ENCODE measurements at places on chromosomes 13 and 19.

DNA sequence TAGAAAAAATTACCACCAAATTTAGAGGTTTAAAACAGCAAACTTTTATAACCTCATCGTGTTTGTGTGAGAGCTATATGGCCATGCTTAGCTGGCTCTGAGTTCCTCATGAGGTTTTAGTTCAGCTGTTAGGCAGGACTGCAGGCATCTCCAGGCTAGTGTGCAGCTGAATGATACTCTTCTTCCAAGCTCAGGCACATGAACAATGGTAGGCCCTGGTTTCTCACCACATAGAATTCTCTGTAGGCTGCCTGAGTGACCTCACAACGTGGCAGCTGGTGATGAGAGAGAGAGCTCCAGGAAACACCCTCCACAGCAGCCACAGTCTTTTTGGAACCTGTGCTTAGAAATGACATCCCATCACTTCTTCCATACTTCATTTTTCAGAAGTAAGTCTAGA, 540.6 kb upstream of the MIR17HG start:
- DNase-seq, result peak; percentile 43

GRCh38 chr13:47027780-47028437, 131.1 kb upstream of the HTR2A start:
- no peak for DNase-seq

DNA sequence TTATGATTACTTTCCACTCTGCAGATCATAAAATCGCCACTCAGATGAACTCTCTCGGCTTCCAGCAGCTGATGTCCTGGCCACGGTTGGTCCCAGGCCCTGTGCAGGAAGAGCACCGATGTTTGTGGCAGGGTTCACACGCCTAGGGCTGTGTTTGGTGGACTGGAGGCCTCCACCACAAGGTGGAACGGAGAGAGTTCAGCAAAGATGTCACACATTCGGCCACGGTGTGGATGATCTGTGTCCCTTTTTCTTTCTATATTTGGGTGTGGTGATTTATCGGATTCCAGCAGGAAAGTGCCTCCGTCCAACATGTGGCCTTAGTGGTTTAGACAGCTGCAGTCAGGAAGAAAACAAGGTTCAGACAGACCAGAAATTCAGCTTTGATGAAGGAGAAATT, 521 bp upstream of the SHISA2 start:
- DNase-seq, result no peak

DNA sequence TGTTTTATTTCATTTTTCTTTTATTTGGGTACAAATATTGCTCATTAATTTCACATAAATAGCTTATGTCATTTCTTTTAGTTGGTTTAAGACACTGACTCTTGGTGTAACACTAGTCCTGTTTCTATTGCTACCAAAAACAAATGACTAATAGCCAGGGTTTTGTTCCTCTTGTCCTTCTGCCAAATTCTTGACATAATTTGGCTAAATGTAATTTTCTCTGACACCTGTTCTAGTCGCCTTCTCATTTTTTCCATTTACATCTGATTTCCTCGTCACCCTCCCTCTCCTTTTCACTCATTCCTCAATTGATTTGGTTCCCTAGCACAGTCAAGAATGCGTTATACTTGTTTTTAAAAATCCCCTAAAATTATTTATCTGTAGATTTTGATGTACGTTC, 1718.7 kb downstream of the EFNB2 start:
- DNase-seq, result no peak

GRCh38 chr19:15396436-15396835, 16.8 kb upstream of the AKAP8 start:
- DNase-seq, result no peak

- no peak for DNase-seq
These were observed 20.1 kb downstream of the STOML3 start for GRCh38 chr13:38970380-38971051.

GRCh38 chr13:93298713-93299112, 72.1 kb downstream of the GPC6 start:
- no peak for DNase-seq
